Pulmonary artery endothelial cell (primary cell): ENCODE measurements at places on chromosomes 3 and 15. TPM values are rescaled to one million over a fixed set of nuclear protein-coding genes. Genes with fewer than 3 reads are reported as not detected.

DNA sequence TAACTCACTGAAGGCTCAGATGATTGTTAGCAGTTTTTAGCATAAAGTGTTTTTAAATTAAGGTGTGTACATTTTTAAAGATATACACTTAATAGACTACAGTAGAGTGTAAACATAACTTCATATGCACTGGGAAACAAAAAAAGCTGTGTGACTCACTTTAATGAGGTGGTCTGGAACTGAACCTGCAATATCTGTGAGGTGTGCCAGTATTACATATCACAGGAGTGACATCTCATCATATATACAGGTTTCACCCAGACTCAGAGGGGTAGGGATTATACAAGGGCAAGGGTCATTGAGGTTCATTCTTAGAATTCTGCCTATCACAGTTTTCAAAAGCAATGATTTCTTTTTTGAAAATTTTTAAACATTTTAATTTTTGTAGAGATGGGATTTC is 7.3 kb upstream of the SNRK start:
- DNase-seq = no peak

GRCh38 chr15:85172846-85173490 is 191.3 kb downstream of the PDE8A start:
- DNase-seq = no peak

DNA sequence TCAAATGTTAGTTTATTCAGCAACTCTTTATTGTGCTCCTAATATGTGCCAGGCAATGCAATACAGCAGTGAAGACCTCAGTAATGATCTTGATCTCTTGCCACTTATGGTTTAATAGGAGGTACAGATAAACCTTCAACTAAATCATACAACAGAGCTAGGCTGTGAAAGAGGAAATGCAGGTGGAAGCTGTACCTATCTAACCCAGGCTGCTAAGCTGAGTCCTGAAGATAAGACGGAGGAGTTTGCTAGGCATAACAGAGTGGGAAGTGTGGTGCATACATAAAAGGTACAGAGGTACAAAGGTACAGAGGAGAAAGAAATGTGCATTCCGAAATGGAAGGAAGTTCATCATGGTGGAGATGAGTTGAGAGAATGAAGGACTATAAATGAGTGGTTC is 35.0 kb downstream of the KBTBD8 start:
- no peak for DNase-seq

GRCh38 chr3:156957715-156958114 is 131.6 kb downstream of the LEKR1 start:
- DNase-seq = no peak

The TMEM43 gene
- 103 and 145 TPM in 2 replicates for total RNA-seq

DNA sequence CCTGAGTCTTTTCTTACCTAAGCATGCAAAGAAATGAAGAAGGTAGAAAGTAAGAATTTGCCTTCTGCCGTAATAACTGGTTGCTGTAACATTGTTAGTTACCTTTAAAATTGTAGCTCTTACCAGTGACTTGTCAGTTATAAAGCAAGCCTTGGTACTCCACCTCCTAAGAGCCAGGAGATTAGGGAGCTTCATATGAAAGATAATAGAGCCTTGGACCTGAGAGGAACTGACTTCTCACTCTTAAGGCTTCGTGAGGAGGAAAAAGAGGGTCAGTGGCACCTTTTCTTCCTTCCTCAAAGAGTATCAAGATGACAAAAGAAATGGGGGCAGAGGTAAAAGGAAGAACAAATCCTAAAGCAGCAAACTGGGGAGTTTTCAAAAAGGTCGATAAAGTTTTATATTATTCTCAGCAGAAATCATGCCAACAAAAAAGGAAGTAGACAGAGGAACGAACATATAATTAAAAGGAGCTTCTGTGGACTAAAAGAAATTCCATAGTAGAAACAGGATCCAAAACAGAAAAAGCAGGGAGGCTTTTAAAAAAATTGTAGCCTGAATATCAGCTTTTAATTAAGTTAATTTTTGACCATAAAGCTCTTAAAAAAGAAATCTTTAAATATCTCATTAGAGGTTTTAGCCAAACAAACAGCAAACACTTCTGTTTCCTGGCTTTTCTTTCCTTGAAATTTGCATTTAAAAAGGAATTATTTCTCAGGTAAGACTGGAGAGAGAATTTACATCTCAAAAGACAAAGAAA is 847.1 kb upstream of the ALCAM start:
- no peak for DNase-seq

The UCN2 gene
- total RNA-seq = 0.07 TPM in 1 of 2 replicates, not detected in the other

The ASB7 gene
- total RNA-seq = 15.1 and 20.7 TPM in 2 replicates

DNA sequence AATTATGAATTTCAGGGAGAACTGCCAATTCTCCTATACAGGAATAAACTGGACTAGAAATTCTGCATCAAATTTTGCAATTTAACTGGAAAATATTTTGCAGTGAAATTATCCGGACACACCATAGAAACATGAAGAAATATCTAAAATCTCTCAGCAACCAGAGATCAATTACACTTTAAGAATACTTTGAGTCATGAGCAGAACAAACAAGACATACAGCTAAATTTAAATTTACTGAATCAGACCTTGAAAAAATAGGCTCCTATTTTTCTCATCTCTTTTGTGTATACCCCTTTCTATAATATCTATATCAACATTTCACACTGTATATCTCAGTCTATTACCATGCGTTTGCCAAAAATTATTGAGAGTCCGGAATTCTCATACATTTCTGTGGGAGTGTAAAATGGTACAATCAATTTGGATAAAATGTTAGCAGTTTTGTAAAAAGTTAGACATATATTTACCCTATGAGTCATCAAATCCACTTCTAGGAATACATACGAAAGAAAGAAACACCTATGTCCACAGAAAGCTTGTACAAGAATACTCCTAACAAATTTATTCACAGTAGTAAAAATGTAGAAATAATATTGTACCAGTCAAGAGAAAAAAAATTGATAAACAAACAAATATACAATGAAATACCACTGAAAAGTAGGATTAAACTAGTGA is 593.1 kb upstream of the NECTIN3 start:
- no peak for DNase-seq
